ENCODE measurements at places on chromosomes 7 and 10. TPM values are rescaled to one million over a fixed set of nuclear protein-coding genes. Genes with fewer than 3 reads are reported as not detected.

The NUTM2A gene
- polyA plus RNA-seq = 1.9 TPM

The COL1A2 gene
- 746 TPM for polyA plus RNA-seq

The CLEC2L gene
- polyA plus RNA-seq = 0.82 TPM

The WEE2 gene
- 0.19 TPM for polyA plus RNA-seq

The HGF gene
- 3.1 TPM for polyA plus RNA-seq

The GPR15LG gene
- polyA plus RNA-seq = 0.36 TPM

The DENND10 gene
- polyA plus RNA-seq = 62.1 TPM

The PTCD1 gene
- 3.6 TPM for polyA plus RNA-seq

The ADAM8 gene
- polyA plus RNA-seq = 1.0 TPM

The UPK3B gene
- polyA plus RNA-seq = 1.9 TPM

GRCh38 chr7:117666031-117666430 lies 186.2 kb downstream of the CFTR start:
- DNase-seq = no peak

- DNase-seq = no peak
These were observed 85.5 kb upstream of the AKR1E2 start for GRCh38 chr10:4740471-4740870.

- DNase-seq = peak; percentile 41
These were observed 27.7 kb downstream of the PHYH start for GRCh38 chr10:13272164-13272571.

DNA sequence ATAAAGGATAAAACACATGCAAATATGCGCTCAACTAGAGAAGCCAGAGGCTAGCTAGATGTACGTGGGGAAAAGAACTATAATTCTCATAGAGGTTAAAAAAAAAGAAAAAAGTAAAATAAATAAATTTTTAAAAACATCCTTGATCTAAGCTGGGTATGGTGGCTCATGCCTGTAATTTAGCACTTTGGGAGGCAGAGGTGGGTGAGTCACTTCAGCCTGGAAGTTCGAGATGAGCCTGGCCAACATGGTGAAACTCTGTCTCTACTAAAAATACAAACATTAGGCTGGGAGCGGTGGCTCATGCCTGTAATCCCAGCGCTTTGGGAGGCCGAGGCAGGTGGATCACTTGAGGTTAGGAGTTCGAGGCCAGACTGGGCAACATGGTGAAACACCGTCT lies 18.6 kb upstream of the HSPA12A start:
- no peak for DNase-seq

GRCh38 chr10:96416643-96417042 lies 57.8 kb upstream of the OPALIN start:
- DNase-seq = no peak

- no peak for DNase-seq
These were observed 677 bp downstream of the TSPAN14 start for GRCh38 chr10:80454513-80455460.

DNA sequence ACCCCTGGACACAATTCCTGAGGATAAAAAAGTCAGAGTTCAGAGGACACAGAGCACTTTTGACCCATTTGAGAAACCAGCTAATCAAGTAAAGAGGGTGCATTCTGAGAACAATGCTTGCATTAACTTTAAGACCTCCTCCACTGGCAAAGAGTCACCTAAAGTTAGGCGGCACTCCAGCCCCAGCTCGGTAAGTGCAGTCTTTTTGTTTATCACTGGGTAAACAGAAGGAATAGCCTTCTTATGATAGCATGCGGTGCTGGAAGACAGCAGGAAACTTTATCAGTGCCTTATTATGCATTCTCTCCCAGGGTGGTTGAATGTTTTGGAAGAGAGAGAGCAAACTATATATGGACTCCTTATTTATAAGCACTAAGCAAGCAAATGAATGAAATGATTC lies 130.5 kb downstream of the CDK14 start:
- DNase-seq = no peak

GRCh38 chr7:115274-115911 lies 77.0 kb upstream of the FAM20C start:
- no peak for DNase-seq

- DNase-seq = no peak
These were observed 109.2 kb downstream of the DPY19L1 start for GRCh38 chr7:34928052-34928451.

DNA sequence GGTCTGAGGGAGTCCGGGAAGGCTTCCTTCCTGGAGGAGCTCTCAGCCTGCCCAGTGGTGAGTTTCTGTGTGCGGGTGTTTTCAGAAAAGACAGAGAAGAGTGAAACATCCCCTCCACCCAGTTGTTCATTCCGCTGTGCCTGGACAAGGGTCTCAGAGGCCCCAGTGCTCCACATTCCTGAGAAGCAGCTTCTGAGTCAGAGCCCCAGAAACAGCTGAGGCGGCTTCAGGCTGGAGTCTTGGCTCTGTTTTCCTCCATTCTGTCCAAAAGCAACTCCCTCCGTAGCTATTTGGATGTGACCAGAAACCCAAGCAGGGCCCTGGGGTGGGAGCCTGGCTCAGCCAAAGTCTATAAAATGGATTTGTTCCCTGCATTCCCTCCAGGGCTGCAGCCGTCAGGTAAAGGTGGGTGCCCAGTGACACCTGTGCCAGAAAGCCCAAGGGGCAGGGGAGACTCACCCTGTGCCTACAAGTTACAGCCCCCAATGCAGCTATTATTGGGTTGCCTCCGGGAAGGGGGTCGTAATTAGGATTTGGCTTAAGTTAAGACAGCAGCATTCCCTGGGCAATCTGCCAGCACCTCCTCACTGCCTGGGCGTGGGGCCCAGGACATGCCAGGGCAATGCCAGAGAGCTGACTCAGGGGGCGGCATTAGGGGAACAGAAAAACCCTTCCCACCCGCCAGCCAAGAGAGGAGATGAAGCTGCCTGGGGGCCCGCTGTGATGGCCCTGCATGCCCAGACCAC lies 13.1 kb upstream of the CAMK2G start:
- DNase-seq = no peak

DNA sequence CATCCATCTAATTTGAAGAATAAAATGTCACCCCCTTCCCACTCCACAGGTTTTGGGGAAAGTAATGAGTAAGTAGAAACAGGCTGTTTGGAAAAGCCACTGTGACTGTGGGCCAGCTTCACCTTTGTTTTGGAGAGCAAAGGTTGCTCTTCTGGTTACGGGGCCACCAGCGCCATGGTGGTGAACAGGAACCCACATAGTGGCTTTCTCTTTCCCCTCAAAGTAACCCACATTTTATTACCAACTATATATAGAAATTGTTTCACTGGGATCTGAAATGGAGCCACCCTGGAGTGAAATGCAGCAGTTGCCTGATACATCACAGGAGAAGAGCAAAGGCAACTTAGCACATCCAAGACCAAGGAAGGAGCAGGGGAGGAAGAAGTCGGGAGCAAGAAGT lies 112.3 kb upstream of the EFCAB10 start:
- DNase-seq = no peak

DNA sequence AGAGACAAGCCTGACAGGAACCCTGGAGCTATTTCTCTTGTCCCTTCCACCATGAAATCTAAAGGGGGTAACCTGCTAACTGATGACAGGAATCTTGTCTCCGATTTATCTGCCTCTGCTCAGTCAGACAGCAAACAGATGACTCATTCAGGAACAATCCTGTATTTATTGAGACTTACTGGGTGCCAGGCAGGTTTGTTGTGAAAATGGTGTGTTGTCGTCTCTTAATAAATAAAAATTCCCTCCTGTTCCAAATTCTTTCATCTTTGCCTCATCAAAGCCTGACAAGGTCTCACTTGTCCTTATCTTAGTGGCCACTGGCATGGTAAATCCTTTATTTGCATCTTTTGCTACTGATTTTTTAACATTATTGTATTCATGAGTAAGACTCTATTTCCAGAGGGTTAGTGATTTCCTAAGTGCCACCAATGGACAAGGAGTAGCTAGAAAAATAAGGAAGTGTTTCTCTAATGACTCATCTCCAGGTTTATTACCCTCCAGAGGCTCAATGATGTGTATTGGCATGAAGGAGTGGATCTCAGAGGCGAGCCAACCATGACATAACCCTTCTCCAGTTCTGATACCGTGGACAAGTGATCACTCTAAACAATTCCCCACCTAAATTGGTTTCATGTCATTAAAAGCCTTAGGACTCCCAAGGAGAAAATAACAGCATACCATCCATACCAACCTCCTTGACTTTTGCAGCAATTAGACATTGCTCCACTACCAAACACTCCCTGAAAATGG lies 724.0 kb downstream of the GRID1 start:
- DNase-seq = no peak

DNA sequence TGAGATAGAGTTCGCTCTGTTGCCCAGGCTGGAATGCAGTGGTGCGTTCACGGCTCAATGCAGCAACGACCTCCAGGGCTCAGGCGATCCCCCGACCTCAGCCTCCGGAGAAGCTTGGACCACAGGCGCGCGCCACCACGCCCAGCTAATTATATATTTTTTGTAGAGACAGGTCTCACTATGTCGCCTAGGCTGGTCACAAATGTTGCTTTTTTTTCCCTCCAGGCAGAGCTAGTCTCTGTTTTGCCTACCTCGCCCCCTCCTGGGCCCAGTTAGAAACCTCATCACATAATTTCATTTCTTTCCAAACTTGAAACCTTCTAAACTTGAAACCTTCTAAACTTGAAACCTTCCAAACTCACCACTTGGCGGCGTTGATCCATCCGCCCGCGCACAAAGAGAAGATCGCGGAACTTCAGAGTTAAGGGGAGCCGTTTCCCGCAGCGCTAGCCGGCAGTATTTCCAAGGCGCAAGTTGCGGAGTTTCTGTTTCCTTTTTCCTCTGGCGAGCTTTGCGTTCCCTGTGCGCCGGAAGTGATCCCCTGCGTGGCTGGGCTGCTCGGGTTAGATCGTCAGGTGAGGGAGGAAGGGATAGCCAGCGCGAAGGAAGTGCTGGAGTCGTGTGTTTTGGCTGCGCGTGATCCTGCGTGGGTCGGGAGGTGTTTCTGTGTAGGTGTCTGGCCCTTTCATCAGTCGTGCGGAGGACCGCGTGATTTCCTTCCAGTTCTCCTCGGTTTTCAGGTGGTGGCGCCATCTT lies at the start of gene SSBP1:
TSS of gene SSBP1 (plus strand) at position 523 of the 756 bp plus-strand sequence. CDS start 809 bp downstream, outside the sequence.
- peak; percentile 95 for DNase-seq

All from right renal cortex interstitium (tissue), 3 donors.